Heart left ventricle (tissue), 16 donors: ENCODE measurements at places on chromosomes 11 and 22.

DNA sequence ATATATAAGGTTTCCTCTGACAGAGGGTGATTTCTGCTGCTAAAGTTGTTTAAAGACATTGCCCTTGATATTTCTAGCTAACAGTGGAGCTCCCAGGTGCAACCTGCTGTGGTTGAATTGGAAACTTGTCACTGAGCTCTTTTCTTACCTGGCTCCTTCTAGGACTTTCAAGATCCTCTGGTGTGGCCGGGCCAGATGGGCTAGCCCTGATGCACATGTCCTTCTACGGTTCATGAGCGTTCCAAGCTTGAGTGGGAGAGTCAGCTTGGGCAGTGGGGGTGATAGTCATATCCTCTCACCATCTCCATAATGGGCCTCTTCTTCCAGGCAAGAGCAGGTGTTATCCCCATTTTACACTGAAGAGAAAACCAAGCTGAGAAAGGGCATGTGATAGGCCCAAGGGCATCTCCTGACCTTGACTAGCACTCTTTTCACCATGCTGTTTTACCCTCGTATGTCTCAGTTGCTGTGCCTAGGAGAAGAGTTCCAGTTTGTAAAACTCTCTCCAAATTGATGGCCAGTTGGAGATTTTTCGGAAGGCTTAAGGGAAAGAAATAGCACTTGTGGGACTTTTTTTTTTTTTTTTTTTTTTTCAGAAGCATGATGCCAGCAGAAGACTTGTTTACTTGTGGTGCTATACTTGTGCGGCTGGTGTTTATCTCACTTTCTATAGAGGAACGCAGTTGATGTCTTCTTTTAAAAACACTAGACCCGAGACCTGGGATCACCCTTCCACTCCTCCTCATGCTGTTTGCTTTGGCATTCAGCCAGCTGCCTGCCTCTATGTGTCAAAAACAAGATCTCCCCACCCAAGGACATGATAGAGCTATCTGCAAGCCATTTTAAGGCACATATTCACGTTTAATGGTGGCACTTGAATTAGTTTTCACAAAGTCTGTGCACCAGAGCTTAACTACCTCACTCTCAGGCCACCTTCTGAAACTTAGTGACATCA, 32.6 kb downstream of the TEAD1 start:
- peak; percentile 45 for DNase-seq

GRCh38 chr11:104104664-104105063, 59.3 kb downstream of the PDGFD start:
- DNase-seq: no peak

DNA sequence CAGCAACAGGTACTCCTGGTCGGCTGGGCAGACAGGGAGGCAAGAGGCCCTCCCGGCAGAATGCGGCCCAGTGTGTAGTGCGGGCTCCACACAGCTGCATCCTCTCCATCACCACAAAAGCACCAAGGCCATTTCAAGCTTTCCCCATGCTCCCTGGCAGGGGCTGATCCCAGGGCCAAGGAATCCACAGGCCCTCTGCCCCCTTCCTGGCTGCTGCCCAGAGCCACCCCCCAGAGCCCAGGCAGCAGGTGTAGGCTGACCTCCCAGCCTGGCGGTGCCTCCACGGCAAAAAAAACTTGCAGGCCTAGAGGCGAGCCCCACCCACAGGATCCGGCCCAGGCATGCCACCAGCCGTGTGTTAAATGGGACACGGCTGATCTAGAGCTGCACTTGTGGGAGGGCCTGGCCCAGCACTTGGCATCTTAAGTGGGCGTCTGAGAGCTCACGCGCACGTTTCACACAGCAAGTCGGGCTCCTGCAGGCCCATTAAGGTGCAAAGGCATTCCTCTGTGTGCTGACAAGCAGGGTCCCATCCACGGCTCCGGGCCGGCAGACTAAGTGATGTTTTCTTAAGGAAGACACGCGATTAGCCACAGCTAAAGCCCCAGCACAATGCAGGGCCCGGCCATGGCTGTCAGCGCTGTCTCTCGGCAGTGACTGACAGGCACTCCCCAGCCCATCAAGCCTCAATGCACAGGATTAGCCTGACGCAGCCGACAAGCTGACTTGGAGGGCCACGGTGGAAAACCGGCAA, 19.8 kb upstream of the GNB1L start:
- DNase-seq: peak; percentile 26

GRCh38 chr22:35150183-35151107, 84.5 kb downstream of the ISX start:
- DNase-seq: peak; percentile 52

- DNase-seq: peak; percentile 92
These were observed 14.1 kb downstream of the C11orf24 start for GRCh38 chr11:68257477-68258362.

DNA sequence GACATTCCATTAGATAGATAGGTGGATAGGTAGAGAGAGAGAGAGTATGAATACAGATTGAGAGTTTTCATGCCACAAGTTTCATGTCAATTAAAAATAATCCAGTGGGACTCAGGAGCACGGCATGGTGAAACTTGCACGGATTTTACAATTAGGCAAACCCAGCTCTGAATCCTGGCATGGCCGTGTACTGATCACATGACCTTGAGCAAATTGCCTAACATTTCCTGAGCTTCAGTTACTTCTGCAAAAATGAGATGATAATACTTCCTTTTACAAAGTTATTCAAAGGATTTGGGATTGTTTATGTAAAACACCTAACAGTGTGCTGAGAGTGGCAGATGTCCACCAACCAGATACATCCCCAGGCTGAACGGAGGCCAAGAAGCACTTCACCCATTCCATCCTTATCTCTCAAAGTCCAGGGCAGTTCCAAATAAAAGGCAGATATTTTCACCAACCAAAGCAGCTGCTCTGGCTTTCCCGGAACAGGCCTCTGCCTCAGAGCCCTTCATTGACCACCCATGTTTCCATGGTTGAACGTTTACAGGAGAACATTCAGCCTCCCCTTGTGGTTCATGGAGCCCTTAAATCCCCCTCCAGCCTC, 17.9 kb downstream of the APLNR start:
- DNase-seq: no peak

GRCh38 chr11:96188243-96189006, 154.6 kb downstream of the MAML2 start:
- no peak for DNase-seq

DNA sequence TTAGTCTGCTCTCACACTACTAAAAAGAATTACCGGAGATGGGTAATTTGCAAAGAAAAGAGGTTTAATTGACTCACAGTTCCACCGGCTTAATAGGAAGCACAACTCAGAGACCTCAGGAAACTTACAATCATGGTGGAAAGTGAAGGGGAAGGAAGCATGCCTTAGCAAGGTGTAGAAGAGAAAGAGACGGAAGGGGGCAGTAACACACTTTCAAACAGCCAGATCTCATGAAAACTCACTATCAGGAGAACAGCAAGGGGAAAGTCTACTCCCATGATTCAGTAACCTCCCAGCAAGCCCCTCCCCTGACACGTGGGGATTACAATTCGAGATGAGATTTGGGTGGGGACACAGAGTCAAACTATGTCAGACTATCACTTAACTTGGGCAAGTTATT, 236.6 kb upstream of the ANO3 start:
- no peak for DNase-seq

DNA sequence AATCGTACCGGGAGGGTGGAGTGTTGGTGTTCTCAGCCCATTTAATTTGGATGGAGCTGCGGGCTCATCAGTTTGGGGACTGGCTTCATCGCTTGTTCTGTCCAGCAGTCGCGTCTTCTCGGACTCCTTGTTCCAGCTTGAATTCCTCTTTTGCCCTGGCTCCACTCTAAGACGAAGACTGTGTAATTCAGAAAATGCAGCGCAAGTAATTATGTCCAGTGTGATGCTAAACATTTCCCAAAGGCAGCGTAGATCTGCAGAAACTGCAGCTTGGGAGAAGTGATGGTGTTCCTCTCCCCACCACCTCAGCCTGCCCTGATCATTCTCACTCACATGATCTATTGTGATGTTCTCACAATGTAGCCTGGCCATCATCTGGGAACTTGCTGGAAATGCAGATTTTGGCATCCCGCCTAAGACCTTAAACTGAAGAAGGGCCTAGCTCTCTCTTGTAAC, 666 bp downstream of the SLC25A18 start:
- DNase-seq: no peak

DNA sequence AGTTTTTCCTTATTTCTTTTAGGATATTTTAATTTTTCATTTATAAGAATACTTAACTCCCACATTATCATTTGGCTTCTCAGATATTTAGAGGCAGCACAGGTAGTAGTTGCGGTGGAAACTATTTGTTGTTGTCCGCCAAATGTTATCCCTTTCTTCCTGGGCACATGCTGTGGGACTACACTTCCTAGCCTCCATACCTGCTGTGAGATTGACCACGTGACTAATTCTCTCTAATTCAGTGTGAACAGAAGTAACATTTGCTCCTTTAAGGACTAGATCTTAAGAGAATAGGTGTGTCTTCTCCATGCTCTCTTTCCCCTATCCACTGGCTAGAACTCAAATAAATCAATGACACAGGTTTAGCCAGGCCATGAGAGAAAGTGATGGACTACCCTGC, 136.5 kb downstream of the ATG16L2 start:
- no peak for DNase-seq

GRCh38 chr11:19055016-19055415, 5.5 kb downstream of the MRGPRX2 start:
- DNase-seq: no peak

GRCh38 chr22:22796724-22797123, 90.9 kb upstream of the IGLL5 start:
- no peak for DNase-seq

GRCh38 chr22:35054064-35054463, 11.9 kb upstream of the ISX start:
- DNase-seq: no peak

DNA sequence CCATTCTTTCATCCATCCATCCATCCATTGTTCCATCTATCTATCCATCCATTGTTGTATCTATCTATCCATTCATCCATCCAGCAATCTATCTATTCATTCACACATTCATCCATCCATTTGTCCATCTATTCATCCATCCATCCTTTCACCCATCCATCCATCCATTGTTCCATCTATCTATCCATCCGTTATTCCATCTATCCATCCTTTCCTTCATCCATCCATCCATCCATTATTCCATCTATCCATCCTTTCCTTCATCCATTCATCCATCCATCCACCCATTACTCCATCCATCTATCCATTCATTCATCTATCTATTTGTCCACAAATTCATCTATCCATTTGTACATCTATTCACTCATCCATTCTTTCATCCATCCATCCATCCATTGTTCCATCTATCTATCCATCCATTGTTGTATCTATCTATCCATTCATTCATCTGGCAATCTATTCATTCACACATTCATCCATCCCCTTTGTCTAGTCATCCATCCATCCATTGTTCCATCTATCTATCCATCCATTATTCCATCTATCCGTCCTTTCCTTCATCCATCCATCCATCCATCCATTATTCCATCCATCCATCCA, 65.9 kb upstream of the ANO1 start:
- DNase-seq: no peak

- DNase-seq: no peak
These were observed 224.0 kb upstream of the ISX start for GRCh38 chr22:34841911-34842310.

DNA sequence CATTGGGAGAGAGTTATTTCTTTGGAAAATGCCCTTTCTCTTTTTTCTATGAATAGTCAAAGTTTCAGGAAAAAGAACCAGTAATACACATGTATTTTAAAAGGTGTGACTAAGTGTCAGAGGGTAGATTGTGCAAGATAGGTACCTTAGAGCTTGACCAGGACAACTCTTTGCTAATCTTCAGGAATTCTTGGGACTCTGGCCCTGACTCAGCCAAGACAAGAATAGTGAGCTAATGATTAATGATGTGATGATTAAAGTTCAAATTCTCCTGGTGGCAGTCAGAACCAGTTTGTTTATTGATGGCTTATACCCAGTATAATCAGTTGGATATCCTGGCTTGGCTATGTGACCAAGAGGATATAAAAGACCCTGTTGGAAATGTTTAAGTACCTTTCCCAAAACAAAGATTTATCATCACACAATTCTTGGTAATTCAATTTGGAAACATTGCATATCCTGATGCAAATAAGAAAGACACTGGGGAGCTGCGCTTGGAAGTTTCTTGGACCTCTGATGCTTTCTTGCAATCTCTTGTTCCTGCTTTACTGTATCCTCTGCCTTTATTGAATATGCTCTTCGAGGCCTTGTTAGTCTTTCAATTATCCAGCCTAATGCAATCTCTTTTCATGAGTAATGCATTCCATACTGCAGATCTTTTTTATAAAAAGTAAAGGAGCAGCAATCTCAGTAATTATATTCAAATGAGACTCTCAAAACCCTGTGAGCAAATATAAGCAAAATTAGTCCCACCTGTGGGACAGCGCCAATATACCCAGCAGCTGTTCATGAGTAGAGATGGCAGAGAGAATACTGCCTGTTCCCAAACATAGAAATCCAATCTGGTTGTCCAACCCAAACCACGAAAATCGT, 48.0 kb upstream of the CEP126 start:
- no peak for DNase-seq

DNA sequence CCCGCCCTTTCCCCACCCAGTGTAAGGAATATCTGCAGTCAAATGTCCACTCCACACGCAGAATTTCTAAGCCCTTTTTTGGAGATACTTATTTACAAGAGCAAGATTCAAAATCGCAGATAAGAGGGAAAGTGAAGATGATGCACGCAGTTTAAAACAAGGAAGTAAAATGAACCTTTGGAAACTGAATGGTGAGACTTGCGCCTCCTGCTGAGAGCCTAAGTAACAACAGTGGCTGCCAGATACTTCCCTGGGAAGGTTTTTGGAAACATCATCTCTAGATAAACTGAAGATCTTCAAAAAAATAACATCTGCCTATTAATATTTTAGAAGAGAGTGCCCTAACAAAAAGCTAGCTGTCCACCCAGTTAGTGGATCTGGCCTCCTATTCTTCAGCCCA, 963.1 kb upstream of the FAT3 start:
- no peak for DNase-seq

DNA sequence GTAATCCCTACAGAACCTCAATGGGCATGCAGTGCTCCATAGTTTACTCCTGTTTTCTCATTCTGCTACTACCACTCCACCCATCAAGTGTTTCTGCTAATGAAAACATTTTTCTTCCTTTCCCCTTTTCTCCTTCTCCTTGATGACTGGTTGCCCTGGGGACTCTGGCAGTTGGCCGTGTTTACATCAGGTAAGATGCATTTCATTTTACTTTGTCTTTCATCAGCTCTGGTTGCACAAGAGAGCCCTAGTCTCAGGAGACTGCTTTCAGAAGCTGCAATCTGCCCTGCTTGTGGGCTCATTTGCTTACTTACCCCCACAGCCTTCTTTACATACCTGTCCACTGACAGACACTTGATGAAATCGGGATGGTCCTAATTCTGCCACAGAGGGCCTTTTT, 19.6 kb upstream of the LIMK2 start:
- no peak for DNase-seq

- no peak for DNase-seq
These were observed 352.5 kb downstream of the TBC1D22A start for GRCh38 chr22:47114813-47115517.

GRCh38 chr11:10930972-10931760, 73.3 kb upstream of the ZBED5 start:
- DNase-seq: peak; percentile 85
